ENCODE measurements at places on chromosomes 3 and 15.

- no peak for DNase-seq
These were observed 11.3 kb downstream of the PRICKLE2 start for GRCh38 chr3:64213962-64214379.

- no peak for DNase-seq
These were observed 78.3 kb upstream of the PPP2R3A start for GRCh38 chr3:135887220-135887619.

- DNase-seq, result peak; percentile 7
These were observed 41.2 kb downstream of the OIP5 start for GRCh38 chr15:41291065-41291631.

DNA sequence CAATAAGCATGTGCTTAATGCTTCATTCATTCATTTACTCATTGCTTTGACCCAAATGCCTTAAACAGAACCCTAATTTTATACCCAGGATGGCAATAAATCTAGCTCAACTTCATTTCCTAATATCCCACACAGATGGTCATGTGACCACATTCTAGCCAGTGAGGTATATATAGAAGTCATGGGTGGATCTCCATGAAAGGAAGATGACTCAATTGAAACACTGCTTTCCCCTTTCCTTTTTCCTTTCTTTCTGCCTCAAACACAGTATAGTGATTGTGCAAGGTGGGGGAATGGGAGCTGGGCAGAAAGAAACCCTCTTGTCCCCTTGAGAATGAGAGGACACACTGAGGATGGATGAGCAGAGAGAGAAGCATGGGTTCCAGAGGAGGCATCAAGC, 183.5 kb upstream of the PRICKLE2 start:
- no peak for DNase-seq
